ENCODE measurements at places on chromosomes 2 and 18.
A peak's percentile ranks its signal among the peaks of the same experiment; 100 is the strongest.

GRCh38 chr18:24397131-24397693 is 412 bp downstream of the OSBPL1A start:
- peak; percentile 48 for DNase-seq

GRCh38 chr2:73103018-73103542 is 9.7 kb downstream of the RAB11FIP5 start:
- no peak for DNase-seq

GRCh38 chr2:120303177-120303576 is 42.8 kb upstream of the INHBB start:
- DNase-seq: no peak

GRCh38 chr2:47984041-47984440 is 77.7 kb upstream of the FBXO11 start:
- DNase-seq: no peak

- DNase-seq: no peak
Measured at GRCh38 chr2:62114564-62114963, 81.4 kb upstream of the B3GNT2 start.

GRCh38 chr2:234273887-234274584 is 222.8 kb downstream of the ARL4C start:
- DNase-seq: peak; percentile 58

- DNase-seq: no peak
Measured at GRCh38 chr2:117917223-117917917, 96.5 kb downstream of the CCDC93 start.

GRCh38 chr2:1633092-1633671 is 111.1 kb downstream of the PXDN start:
- DNase-seq: no peak

DNA sequence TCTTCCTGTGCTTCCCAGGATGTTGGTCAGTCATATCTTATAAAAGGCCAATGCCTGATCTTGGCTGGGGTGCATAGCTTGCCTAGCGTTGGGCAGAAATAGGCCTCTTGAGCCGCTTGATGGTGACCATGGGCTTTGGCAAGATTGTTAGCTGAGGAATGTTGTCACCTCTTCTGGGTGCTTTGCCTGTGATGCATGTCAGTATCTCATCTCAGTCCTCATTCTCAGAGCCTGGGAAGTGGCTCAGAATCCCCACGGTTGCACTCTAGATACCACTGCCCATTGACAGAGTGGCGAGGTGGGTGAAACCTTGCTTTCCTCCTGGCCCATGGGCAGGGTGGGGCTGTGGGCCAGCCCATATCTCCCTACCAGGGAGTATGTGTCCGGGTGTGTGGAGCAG is 79.2 kb upstream of the MGAT5 start:
- DNase-seq: no peak

GRCh38 chr2:151616760-151617339 is 117.4 kb downstream of the NEB start:
- DNase-seq: no peak

- no peak for DNase-seq
Measured at GRCh38 chr2:203471323-203471722, 63.8 kb downstream of the RAPH1 start.

DNA sequence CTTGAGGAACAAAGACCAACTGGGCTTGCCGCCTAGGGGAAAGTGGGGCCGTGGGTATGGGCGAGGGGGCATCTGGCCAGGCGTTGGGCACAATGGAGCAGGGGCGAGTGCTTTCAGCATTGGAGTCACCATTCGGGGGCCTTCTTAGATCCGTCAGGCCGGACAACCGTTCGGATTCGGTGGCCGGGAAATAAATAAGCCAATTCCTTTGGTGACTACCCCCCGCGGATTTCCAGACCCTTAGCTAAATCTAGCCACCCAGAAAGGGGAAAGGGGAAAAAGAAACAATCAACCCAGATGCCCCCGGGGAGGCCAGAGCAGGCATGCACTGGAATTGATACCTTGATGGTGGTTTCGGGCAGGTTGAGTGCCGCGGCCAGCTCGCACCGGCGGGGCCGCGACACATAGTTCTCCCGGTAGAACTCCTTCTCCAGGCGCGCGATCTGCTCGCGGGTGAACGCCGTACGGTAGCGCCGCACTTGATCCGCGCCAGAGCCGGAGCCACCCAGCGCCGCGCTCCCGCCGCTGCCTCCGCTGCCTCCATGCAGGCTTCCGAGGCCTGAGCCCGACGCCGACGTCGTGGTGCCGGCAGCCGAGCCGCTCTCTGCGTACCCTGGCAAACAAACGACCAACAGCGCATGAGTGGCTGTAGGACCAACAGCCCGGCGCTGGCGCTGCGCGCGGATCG is 1.8 kb downstream of the EVX2 start:
- DNase-seq: no peak

DNA sequence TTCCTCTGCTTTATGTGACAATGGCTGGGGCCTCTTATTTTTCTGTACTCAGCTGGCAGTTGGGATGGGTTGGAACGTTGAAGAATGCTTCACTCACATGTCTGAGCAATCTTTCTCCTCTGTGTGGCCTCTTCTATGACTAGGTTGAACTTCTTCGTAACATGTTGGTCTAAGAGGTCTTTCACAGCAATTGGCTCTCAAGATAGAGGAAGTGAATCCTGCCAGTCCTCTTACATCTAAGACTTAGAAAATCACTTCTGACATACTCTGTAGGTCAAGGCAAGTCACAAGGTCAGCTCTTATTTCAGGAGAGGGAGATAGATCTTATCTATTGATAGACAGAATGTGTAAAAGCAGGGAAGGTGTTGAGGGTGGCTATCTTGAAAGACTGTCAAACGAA is 174.1 kb downstream of the NYAP2 start:
- DNase-seq: no peak

DNA sequence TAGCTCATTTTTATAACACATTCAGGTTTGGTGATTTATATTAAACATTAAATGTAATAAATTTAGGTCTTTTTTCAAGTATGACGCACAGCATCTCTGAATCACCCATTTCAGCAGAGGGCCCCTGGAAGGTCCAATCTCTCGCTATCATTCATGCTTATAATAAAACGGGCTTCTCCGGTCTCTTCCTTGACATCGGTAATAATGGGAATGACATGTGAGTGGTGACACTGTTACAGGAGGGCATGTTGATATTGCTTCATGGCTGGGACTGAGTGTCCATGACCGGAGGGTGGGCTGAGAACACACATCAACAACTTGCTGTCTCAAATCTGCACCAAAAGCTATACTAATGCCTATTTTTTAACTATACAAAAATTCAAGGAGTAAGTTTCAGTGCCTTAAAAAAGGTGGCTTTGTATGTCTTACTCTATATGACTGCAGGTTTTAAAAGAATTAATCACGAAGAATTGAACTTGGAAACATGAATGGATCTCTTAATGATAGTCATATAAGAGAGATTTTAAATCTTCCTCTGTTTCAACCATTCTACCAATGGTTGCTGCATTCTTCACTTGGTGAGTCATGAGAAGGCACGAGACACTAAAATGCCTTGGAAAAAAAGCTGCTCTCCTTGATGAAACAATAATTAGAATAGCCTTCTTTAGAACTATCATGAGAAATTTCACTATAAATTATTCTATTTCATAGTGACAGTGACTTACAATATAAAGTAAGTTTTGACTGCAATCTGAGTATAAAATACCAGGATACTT is 101.9 kb upstream of the NRP2 start:
- DNase-seq: no peak

DNA sequence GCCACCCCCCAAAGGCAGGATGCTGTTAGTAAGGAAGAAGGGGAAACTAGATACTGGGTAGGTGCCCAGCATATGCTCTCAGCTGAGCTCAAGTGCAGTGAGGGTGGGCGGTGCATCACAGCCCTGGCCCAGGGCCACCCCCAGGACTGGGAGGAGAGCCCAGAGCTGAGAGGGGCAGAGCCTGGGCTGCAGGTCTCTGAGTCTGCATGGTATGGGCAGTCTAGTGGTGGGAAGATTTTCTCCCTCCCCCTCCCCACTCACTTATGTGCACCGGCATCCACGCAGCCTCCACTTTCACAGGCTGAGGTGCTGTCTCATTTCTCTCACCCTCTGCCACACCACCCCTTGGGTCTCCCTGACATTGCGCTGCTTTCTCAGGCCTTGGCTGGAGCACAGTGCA is 48.5 kb upstream of the CAB39 start:
- peak; percentile 59 for DNase-seq

DNA sequence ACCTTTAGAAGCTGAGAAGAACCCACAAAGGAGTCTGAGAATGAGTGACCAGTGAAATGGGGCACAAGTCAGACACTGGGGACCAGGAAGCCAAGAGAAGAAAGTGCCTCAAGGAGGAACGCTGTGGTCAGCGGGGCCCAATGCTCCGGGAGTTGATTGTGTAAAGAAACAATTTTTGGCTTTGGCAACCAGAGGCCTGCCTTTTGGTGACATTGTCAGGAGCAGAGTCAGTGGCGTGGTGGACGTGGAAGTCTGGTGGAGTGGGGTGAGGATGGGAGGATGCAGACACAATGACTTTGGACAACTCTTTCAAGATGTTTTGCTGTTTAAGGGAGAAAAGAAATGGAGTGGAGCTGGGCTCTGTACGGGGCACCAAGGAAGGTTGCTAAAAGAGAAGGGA is 100.2 kb upstream of the SEC11C start:
- DNase-seq: no peak
